ENCODE measurements at places on chromosomes 3 and 15. TPM values are rescaled to one million over a fixed set of nuclear protein-coding genes. Genes with fewer than 3 reads are reported as not detected.

DNA sequence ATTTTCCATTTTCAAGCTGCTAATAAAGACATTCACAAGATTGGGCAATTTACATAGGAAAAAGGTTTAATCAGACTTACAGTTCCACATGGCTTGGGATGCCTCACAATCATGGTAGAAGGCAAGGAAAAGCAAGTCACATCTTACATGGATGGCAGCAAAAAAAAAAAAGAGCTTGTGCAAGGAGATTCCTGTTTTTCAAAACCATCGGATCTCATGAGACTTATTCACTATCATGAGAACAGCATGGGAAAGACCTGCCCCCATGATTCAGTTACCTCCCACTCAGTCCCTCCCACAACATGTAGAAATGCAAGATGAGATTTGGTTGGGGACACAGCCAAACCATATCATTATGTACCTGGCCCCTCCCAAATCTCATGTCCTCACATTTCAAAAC lies 202.0 kb downstream of the FNDC3B start:
- H3K4me1 ChIP-seq, result no peaks in the 10 kb centered on the region
- H3K36me3 ChIP-seq, result peaks cover 12% of the 10 kb centered on the region
- no peaks in the 10 kb centered on the region for H3K27me3 ChIP-seq
- no peak for DNase-seq

- no peaks in the 10 kb centered on the region for H3K36me3 ChIP-seq
- no peaks in the 10 kb centered on the region for H3K4me1 ChIP-seq
- DNase-seq, result no peak
- H3K27me3 ChIP-seq, result peaks cover 3% of the 10 kb centered on the region
- H3K4me3 ChIP-seq, result no peak overlapping the region
Measured at GRCh38 chr15:100929641-100930042, 10.5 kb downstream of the LRRK1 start.

GRCh38 chr3:177946936-177947335 lies 589.3 kb upstream of the KCNMB2 start:
- H3K27me3 ChIP-seq, result no peaks in the 10 kb centered on the region
- no peak overlapping the region for H3K27ac ChIP-seq
- H3K36me3 ChIP-seq, result peaks cover 3% of the 10 kb centered on the region
- peaks cover 18% of the 10 kb centered on the region for H3K4me1 ChIP-seq
- no peak overlapping the region for H3K4me3 ChIP-seq

DNA sequence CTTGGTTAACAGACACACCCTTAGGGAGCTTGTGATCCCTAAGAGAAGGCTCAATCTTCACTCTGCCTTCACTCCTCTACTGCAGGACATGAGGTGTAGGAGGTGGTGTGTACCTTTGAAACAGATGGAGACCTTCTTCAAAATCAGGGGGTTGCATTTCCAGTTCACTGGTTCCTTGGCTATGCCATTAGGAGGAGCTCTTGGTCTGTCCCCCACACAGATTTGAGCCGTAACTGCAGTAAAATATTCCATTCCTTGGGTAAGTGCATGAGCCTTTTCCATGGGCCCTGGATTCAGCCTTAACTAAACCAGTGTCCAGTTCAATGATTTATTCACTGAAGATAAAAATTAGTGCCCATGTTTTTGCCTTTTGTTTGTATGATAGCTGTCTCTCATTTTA lies 144.6 kb downstream of the MCTP2 start:
- no peaks in the 10 kb centered on the region for H3K27me3 ChIP-seq
- peaks cover 13% of the 10 kb centered on the region for H3K36me3 ChIP-seq
- H3K4me1 ChIP-seq, result no peaks in the 10 kb centered on the region
- H3K27ac ChIP-seq, result no peak overlapping the region
- DNase-seq, result no peak

DNA sequence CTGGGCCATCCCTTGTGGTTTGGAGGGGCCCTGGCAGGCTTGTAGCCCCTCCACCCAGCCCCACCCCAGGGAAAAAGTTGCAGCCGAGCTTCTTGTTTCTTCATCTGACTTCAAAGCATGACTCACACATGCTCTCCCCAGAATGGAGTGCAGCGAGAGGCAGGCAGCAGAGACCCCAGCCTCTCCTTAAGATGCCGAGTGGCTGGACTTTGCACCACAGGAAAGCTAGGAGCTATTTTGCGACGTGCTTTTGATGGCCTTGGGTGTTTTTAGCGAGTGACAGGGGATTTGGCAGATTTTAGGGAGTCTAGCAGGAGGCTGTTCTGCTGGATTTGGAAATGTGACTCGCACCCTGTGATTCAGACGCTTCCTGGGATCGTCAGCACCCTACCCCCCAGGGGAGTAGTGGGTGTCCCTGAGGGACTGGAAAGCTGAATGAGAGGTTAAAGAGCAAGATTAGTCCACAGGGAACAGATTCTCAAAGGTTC lies 14.2 kb downstream of the BAHD1 start:
- peak overlapping the region; percentile 74 for H3K4me3 ChIP-seq
- peaks cover 4% of the 10 kb centered on the region for H3K36me3 ChIP-seq
- no peaks in the 10 kb centered on the region for H3K27me3 ChIP-seq
- no peak for DNase-seq

Gene LMAN1L
- 0.47 TPM for total RNA-seq

GRCh38 chr3:52998771-52999513 lies 46.9 kb downstream of the SFMBT1 start:
- H3K4me1 ChIP-seq, result peaks cover 2% of the 10 kb centered on the region
- no peak overlapping the region for H3K4me3 ChIP-seq
- DNase-seq, result no peak
- peaks cover 11% of the 10 kb centered on the region for H3K36me3 ChIP-seq
- H3K27ac ChIP-seq, result no peak overlapping the region

DNA sequence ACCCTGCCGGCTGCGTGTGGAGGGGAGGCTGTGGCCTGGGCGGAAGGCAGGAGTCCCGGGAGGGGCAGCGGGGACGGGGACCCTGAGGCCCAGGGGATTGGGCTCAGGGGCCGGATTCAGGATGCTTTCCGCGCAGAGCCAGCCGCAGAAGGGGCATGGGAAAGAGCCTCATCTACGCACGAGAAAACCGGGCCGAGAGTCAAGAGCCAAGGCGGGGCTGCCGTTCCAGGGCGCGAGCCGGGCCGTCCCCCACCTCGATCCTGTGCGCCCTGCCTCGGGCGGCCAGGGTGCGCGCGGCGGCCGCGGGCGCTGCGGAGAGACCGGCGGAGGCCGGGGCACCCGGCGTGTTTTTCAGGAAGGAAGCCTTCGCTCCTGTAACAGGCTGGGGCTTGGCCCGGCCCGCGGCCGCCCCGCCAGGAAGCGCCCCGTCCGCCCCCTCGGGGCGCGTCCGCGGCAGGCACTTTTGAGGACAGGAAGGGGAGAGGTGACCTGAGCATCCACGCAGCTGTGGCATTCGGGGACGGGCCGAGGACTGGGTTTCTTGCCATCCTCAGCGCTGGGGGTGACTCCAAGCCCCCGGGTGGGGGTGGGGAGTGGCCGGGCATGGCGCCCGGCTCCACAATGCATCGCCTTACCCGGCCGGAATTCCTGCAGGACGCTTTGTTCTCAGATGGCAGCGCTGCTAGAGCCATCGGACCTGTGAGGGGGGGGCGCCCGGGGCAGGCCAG lies 62.3 kb upstream of the GATA2 start:
- no peak overlapping the region for H3K27ac ChIP-seq
- no peak for DNase-seq
- no peaks in the 10 kb centered on the region for H3K36me3 ChIP-seq
- H3K27me3 ChIP-seq, result peaks cover 41% of the 10 kb centered on the region
- H3K4me1 ChIP-seq, result peaks cover 8% of the 10 kb centered on the region
- no peak overlapping the region for H3K4me3 ChIP-seq

DNA sequence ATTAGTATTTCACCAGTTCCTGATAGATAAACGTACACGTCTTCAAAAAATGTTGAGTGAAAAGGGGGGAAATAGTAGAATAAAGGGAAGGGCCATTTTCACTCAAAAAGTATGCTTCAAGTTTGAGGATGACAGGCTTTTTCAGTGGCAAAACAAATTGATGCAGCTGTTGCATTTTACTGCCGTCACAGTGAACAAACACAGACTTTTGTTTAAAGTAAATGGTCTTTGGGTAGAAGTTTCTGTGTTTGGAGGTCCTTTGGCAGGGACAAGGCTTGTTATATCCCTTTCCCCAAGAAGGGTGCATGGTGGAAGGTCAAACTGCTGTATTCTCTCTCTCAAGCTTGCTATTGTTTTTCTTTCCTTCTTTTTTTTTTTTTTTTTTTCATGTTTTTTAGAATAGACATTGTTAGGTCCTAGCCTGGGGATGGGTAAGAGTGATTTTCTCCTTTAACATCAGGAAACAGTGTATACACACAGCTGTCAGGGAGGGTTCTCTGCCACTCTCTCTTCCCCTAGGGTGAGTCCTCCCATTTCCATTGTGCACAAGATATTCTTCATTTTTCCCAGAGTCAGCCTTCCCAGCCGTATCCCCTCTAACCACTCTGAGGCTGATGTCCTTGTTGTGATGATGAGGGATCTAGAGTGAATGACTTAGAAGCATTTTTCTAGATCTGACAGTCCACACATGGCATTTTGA lies 6.6 kb upstream of the SUCNR1 start:
- peaks cover 6% of the 10 kb centered on the region for H3K4me1 ChIP-seq
- DNase-seq, result no peak
- H3K27me3 ChIP-seq, result no peaks in the 10 kb centered on the region
- no peak overlapping the region for H3K4me3 ChIP-seq

- H3K27me3 ChIP-seq, result peaks cover 8% of the 10 kb centered on the region
- peak within 1 kb of the TSS; percentile 95 for H3K4me3 ChIP-seq
- H3K36me3 ChIP-seq, result peaks cover 18% of the 10 kb centered on the region
- peaks cover 52% of the 10 kb centered on the region for H3K4me1 ChIP-seq
- DNase-seq, result peak; percentile 88
Measured at GRCh38 chr15:34583399-34584329, at the start of gene GOLGA8B. TSS of gene GOLGA8B (minus strand) at chr15:34583651. CDS start at chr15:34535912, 47,739 bp downstream.

DNA sequence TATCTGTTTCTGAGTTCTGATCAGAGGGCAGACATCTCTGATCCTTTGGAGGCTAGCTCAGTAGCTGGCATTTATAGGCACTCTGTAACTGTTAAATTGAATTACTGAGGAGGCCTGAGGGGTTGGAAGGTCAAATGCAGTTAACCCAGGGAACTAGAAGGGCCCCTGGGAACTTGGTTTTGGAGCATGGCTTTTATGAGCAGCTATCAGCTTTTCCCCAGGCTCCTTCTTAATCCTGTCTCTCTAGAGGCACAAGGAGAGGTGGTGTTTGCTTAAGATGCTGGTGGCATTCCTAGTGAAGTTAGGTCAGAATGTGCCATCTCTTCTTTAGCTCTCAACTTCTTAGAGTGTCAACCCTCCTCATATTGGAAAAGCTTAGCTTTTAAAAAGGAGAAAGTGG lies 128.9 kb downstream of the LPP start:
- H3K4me1 ChIP-seq, result peaks cover 30% of the 10 kb centered on the region
- peaks cover 4% of the 10 kb centered on the region for H3K36me3 ChIP-seq
- H3K27ac ChIP-seq, result no peak overlapping the region
- H3K27me3 ChIP-seq, result no peaks in the 10 kb centered on the region
- H3K4me3 ChIP-seq, result no peak overlapping the region

- peaks cover 77% of the 10 kb centered on the region for H3K36me3 ChIP-seq
- H3K4me1 ChIP-seq, result peaks cover 2% of the 10 kb centered on the region
- peak overlapping the region; percentile 55 for H3K27ac ChIP-seq
- H3K27me3 ChIP-seq, result no peaks in the 10 kb centered on the region
Measured at GRCh38 chr3:187072511-187072910, 66.8 kb downstream of the RPL39L start.

GRCh38 chr15:60039316-60039715 lies 35.2 kb downstream of the FOXB1 start:
- no peak overlapping the region for H3K4me3 ChIP-seq
- peaks cover 18% of the 10 kb centered on the region for H3K27me3 ChIP-seq
- H3K27ac ChIP-seq, result no peak overlapping the region
- DNase-seq, result no peak
- no peaks in the 10 kb centered on the region for H3K36me3 ChIP-seq

GRCh38 chr3:32968920-32969389 lies 17.5 kb downstream of the CCR4 start:
- H3K36me3 ChIP-seq, result peaks cover 11% of the 10 kb centered on the region
- H3K4me3 ChIP-seq, result no peak overlapping the region
- H3K27ac ChIP-seq, result no peak overlapping the region
- peaks cover 23% of the 10 kb centered on the region for H3K4me1 ChIP-seq
- H3K27me3 ChIP-seq, result peaks cover 2% of the 10 kb centered on the region

GRCh38 chr15:101210058-101210457 lies 41.8 kb downstream of the CHSY1 start:
- no peak overlapping the region for H3K4me3 ChIP-seq
- no peaks in the 10 kb centered on the region for H3K27me3 ChIP-seq
- DNase-seq, result no peak
- no peak overlapping the region for H3K27ac ChIP-seq
- H3K36me3 ChIP-seq, result peaks cover 51% of the 10 kb centered on the region

- no peak for DNase-seq
- peaks cover 7% of the 10 kb centered on the region for H3K4me1 ChIP-seq
- no peak overlapping the region for H3K27ac ChIP-seq
- H3K36me3 ChIP-seq, result peaks cover 2% of the 10 kb centered on the region
- no peaks in the 10 kb centered on the region for H3K27me3 ChIP-seq
- no peak overlapping the region for H3K4me3 ChIP-seq
Measured at GRCh38 chr15:99322643-99323405, 71.5 kb downstream of the LRRC28 start.

DNA sequence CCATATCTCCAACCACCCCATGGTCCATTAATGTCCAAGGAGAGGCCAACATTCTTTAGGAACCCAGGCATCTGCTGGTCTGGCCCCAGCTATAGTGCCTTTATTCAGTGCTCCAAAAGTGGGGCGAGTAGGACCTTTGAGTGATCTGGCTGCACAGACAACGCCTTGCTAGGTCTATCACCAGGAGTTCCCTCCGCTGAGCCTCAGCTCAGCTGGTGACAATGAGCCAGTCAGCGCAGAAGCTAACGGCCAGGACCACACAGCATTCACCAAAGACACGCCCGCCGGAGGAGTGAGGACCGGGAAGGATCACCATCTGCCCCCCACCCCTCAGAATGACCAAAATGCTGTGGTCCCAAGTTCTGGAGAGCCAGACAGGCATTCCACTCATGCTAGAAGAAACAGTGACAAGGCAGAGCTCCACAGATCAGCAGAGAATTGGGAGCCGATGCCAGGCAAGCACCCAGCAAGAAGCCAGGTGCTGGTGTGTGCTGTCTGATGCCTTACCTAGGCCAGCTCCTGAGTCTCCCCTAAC lies 19.0 kb downstream of the TBC1D2B start:
- H3K4me1 ChIP-seq, result peaks cover 76% of the 10 kb centered on the region
- H3K27me3 ChIP-seq, result no peaks in the 10 kb centered on the region
- no peak overlapping the region for H3K4me3 ChIP-seq
- no peak for DNase-seq

Gene CPLX3
- not detected for total RNA-seq

DNA sequence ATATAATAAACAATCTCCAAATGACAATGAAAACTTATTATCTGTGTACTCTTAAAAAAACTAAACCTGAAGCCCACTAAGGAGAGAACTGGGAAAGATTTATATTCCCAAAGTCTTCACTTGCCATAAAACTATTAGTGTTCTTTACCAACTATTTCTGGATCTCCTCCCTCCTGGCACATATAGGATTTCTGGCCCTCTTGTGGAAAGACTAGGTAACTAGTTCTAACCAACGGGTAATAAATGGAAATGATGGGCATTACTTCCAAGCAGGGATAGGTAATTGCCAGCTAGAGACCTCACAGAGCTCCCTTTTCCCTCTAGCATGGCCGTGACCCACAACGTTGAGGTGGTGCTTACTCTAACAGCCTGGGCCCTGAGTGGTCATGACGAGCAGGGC lies 110.1 kb downstream of the DNAH12 start:
- H3K4me3 ChIP-seq, result no peak overlapping the region
- no peak overlapping the region for H3K27ac ChIP-seq
- H3K27me3 ChIP-seq, result peaks cover 9% of the 10 kb centered on the region
- DNase-seq, result no peak
- H3K4me1 ChIP-seq, result no peaks in the 10 kb centered on the region

- no peak overlapping the region for H3K4me3 ChIP-seq
- H3K36me3 ChIP-seq, result peaks cover 9% of the 10 kb centered on the region
- DNase-seq, result peak; percentile 30
- H3K27ac ChIP-seq, result peak overlapping the region; percentile 21
- H3K4me1 ChIP-seq, result peaks cover 14% of the 10 kb centered on the region
- no peaks in the 10 kb centered on the region for H3K27me3 ChIP-seq
Measured at GRCh38 chr3:183870563-183870962, 14.1 kb downstream of the PARL start.
